ENCODE measurements at places on chromosomes 5 and 9.

DNA sequence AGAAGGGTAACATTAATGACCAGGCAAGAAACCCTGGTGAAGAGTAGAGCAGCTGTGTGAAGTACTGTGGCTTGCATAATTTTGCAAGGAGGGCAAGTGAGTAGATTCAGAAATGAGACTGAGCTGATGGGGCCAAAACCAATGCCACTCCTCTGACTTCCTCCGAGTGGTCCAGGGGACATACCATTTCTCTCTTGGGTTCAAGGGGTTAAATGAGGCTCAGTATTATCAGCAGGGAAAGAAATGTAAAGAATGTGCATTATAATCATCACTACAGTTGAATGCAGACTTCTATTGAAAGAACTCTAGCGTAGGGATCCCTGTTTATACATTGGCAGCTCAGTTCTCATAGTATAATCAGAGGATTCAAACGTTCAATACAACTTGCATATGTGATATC, 9.9 kb downstream of the POLR3G start:
- no peak for DNase-seq

DNA sequence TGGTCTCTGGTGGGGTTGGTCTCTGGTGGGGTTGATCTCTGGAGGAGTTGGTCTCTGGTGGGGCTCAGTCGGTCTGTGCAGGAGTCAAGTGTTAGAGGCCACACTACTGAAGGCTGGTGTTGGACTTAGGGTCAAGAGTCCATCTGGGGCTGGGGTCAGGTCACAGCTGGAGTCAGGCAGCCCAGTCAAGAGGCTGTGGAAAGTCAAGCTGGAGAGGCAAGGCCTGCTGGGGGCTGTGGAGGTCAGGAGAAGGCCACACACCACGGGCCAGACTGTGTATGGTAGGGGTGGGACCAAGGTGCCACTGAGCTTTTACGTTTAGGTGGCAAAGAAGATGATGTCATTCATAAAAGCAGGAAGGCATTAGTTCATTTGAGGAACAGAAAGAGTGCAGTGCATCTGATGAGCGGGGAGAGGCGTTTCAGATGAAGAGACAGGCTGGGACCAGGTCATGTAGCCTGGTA, 16.7 kb upstream of the CD74 start:
- DNase-seq = no peak

- peak; percentile 43 for DNase-seq
Observed at GRCh38 chr5:133662578-133662977, 50.2 kb upstream of the FSTL4 start.

DNA sequence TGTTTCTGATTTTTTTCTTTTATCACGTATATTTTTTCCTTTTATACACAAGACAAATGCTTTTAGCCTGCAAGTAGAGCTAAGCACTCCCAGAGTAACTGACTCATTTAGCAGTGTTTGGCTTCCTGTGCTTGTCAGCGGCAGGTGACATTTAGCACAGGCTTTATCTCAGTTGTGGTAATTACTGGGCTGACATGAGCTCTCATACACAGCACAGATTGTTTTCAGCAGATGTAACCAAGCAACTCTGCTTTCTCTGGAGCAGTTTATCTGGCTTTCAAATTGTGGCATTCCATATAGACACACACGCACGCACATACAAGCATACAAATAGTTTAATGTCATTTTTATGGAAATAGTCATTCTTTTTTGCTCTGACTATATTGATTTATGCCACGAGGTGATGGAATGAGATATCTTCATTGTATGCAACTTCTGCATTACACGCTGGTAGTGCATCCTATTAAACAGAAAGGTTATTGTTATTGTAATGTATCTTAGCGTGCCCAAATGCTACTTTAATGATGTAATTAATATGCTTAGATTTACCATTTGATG, 379.0 kb upstream of the GRAMD2B start:
- DNase-seq = peak; percentile 53

- no peak for DNase-seq
Observed at GRCh38 chr9:95181226-95181818, 136.2 kb downstream of the FANCC start.

DNA sequence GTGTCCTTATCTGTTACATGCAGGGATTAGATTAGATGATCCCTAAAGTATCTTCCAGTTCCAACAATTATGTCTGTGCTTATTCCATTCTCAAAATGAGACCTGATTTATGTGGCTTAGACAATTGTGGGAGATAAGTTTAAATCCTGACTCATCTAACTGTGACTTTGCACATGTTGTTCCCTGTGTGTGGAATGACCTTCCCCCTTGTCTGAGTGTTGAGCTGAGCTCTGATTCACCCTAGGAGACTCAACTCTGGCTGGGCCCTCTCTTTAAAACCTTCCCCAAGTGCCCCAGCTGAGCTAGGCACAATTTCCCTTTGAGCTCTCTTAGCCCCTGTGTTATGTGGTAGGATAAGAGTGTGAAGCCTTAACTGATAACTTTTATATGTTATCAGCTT, 118.9 kb upstream of the ELL2 start:
- no peak for DNase-seq

- DNase-seq = no peak
Observed at GRCh38 chr5:164351245-164351834, 845.9 kb downstream of the MAT2B start.

- no peak for DNase-seq
Observed at GRCh38 chr9:90100014-90100413, 495.2 kb downstream of the GADD45G start.

GRCh38 chr9:80873861-80874260, 815.5 kb downstream of the TLE1 start:
- DNase-seq = no peak

DNA sequence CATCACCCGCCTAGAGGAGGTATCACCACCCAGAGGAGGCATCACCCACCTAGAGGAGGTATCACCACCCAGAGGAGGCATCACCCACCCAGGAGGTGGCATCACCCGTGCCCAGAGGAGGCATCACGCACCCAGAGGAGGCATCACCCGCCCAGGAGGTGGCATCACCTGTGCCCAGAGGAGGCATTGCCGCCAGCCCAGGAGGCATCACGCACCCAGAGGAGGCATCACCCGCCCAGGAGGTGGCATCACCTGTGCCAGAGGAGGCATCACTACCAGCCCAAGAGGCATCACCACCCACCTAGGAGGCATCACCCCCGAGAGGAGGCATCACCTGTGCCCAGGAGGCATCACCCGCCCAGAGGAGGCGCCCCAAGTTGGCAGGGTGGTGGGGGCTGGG, 2.6 kb downstream of the NOTCH1 start:
- no peak for DNase-seq

DNA sequence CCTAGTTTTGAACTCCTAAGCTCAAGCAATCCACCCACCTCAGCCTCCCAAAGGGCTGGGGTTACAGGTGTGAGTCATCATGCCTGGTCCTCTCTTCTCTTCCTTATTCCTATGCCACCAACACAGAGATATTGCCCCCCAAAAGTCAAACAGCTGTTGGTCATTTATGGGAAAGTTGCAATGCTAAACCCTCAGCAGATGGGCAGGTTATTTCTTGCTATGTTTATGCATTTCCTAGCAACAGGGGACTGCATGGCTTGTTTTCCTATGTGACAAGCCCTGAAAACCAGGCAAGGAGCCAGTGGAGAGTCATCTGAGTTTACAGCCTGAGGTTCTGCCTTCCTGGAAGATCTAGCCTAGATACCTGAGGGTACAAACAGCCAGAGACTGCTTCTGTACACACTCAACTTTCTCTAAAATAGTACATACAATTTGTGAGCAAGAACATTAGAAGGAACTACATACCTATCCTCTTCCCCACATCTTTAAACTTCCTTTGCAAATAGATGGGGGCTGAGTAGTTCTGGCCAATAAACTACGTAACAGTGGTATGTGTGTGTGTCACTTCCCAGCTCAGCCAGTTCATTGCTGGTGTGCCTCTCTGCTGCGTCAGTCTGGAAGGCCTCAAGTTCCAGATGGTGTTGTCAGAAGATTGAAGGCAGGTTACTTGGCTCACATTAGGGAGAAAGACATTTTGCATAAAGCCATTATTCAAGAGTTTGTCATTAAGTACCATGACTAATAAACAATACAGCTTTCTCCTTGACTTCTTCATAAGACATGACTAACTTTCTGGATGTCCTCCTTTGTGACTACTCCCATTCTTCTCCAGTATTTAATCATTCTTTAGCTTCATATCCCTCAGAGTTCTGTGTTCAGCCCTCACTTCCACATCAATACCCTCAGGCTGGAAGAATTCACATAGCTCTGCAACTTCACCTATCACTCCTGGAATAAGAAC, 65.3 kb downstream of the CSNK1A1 start:
- peak; percentile 72 for DNase-seq

GRCh38 chr9:135332516-135332915, 147.1 kb upstream of the PPP1R26 start:
- no peak for DNase-seq

DNA sequence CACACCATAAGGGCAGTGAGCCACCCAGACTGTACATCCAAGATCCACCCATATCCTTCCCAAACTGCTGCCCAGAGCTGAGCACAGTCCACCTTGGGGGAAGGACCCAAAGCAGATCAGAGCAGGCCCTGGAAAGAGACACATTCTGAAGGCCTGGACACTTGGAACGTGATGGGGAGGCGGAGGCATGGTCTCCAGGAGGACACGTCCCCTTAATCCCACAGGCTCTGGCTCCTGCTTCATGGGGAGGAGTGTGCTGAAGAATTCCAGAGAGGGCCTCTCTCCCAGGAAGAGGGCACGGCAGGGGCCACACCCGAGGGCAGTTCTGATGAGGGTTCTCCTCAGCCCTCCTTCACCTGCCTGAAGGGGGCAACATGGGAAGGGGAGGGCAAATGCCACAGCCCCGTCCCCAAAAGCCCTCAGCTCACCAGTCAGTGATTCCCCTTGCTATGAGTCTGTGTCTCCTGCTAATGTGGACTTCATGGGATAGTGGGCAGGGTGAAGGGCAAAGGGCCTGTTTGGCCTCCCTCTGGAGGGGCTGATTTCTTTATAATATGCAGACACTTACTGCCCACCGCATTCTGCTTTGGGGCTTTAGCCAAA, 276.8 kb downstream of the ENC1 start:
- DNase-seq = no peak

DNA sequence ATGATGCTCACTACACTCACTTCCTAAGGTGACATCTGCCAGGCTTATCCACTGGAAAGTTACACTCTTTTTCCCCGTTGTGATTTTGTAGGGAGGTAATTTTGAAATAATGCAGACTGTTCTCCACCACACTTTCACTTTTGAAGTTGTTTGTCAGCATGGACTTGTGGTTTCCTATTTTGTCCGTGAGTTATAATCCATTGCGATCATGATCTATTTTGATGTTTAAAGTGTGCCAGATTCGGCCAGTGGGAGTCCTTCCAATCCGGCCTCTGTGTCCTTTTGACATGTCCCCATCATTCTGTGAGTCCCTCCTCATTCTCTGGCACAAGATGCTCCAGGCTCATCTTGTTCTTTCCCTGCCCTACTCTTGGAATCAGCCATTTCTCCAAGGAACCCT, 211.3 kb upstream of the KLF4 start:
- DNase-seq = no peak

GRCh38 chr5:177983763-177984583, 12.1 kb downstream of the PROP1 start:
- no peak for DNase-seq

DNA sequence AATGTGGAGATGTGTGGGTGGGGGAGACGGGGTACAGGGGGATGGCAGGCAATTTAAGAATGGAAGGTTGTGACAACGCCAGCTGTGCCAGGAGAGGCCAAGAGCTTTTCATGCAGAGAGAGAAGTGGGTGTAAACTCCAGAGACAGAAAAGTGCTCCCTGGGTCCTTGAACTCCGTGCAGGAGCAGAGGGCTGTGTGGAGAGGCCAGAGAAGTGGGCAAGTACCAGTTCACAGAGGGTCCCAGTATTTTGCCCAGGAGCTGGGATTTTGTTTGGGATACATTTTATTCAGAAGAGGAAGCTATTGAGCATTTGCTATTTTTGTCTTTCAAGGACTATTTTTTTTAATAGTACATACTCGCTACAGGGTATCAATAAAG, 19.5 kb upstream of the TCERG1 start:
- DNase-seq = no peak

GRCh38 chr9:36306471-36307306, 48.4 kb upstream of the GNE start:
- DNase-seq = no peak

- no peak for DNase-seq
Observed at GRCh38 chr5:77877516-77878355, 101.6 kb upstream of the TBCA start.

DNA sequence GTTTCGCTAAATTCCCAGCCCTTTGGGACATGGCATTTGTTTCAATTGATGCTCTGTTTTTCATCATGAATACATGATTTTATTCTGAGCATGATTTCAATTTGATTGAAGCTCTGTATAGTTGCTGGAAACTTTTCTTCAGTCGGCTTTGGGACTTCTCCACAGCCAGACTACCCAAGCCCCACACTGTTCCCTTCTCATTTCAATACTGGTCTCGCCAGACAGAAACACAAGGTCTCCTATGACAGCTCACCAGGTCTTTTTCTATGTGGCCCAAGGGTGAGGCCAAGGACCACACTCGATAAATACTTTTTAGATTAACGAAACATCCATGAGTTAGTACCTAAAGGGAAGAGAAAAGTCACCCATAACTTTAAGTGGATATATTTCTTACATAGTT, 132.2 kb downstream of the ARL15 start:
- DNase-seq = no peak

DNA sequence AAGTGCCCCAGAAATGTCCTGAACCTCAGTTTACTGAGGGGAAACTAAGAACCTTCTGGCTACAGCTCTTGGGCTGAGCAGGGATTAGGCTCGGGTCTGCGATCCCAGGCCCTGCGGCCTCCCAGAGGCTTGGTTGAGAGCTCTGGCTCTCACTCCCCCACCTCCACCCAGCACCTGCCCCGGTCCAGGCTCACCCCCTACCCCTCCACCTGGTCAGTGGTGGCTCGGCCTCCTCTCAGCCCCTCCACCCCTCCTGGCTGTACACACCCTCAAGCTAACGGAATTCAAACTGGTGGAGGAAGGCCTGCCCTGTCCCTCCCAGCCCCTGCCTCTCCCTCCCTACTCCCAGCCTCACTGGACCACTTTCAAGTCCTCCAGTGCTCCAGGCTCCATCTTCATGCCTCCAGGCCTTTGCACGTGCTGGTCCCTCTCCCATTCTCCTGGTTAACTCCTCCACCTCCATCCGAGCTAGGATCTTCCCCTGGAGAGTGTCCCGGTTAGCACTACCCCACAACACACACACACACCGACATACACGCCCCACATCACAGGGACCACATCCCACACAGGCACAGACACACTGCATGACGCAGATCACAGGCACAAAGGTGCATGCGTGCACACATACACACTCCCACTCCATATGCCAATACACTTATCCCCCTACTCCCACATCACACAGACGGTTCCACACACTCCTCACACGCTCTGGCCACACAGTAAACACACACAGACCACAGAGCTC, 130.9 kb downstream of the C9orf50 start:
- peak; percentile 78 for DNase-seq

DNA sequence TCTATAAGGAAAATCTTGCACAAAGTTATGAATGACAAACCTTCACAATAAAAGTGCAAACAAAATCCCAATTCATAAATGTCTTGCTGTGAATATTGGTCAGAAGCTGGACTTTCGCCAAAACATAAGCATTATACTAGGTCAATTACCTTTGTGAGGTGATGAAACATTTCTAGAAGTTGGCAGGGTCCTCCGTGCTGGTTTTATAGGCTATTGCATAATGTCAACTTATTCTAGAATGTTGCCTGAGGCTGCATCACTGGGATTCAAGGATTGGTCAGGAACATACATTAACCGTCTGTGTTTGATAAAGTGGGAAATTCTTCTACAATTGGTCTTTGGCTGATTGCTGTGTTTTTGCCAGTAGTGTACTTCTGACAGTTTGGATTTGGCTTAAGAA, 49.8 kb upstream of the PALM2AKAP2 start:
- DNase-seq = peak; percentile 9

Data from SW480 (cell line).